Karpas-422 (cell line): ENCODE measurements at places on chromosomes 12 and 14. TPM values are rescaled to one million over a fixed set of nuclear protein-coding genes. Genes with fewer than 3 reads are reported as not detected.

Gene METTL1
- total RNA-seq = 11.9 and 17.4 TPM in 2 replicates

Gene PDZRN4
- 2.4 and 3.6 TPM in 2 replicates for total RNA-seq

Gene TRIM9
- total RNA-seq = 0.63 and 1.7 TPM in 2 replicates

Gene LIN7A
- 0.04 and 0.15 TPM in 2 replicates for total RNA-seq

Gene CSAD
- 13.1 and 19.2 TPM in 2 replicates for total RNA-seq

Gene AMN
- 7.7 and 16.7 TPM in 2 replicates for total RNA-seq

DNA sequence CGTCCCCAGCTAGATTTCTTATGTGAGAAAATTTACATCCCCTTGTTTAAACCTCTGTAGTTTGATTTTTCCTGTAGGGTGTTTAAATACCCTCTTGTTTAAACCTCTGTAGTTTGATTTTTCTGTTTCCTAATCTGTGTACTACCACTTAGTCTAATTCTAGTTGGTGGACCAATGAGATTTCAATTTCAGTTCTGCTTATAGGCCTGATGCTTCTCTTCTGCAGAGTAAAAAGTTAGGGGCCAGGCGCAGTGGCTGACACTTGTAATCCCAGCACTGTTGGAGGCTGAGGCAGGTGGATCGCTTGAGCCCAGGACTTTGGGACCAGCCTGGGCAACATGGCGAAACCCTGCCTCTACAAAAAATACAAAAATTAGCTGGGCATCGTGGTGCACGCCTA, 11.5 kb downstream of the UBC start:
- DNase-seq = no peak

GRCh38 chr14:92459950-92460421, 53.6 kb upstream of the RIN3 start:
- DNase-seq = no peak

DNA sequence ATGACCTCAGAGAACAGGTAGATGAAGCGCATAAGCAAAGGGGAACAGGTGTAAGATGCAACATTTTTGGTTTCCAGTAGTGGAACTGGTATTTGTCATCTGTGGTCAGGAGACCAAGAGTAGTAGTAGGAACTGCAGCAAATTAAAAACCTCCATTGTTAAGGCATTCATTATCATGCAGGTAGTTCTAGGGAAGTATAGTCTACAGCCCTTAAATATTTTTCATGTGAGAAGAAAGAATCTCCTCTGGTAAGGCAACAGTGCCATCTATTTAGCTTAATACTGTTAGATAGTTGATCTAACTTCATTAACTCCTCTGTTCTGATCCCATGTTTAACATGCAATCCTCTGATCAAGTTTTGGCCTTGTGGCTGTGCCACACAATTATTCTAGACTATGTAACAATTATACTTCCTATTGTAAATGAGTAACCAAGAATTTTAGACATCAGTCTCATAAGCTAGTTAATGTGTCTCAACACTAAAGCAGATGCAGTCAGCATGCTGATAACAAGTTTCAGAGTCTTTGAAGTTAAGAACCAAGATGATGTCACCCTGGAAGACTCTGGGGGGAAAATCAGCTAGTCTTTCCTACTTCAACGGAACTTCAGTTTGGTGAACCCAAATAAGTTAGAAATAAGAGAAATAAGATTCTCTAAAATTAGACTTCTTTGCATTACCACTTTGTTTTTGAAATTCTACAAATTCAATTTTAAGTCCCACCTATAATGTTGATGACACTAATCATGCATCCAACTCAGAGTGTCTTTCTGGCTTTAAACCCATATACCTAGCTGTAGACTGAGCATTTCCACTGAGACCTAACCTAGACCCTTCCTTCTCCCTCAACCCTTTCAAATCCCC, 70.9 kb downstream of the STXBP6 start:
- no peak for DNase-seq

GRCh38 chr14:75064205-75064567, 362 bp upstream of the ACYP1 start:
- no peak for DNase-seq

- DNase-seq = no peak
Measured at GRCh38 chr12:65307169-65307501, 28.7 kb downstream of the MSRB3 start.
